ENCODE measurements at places on chromosomes 6 and 20.

DNA sequence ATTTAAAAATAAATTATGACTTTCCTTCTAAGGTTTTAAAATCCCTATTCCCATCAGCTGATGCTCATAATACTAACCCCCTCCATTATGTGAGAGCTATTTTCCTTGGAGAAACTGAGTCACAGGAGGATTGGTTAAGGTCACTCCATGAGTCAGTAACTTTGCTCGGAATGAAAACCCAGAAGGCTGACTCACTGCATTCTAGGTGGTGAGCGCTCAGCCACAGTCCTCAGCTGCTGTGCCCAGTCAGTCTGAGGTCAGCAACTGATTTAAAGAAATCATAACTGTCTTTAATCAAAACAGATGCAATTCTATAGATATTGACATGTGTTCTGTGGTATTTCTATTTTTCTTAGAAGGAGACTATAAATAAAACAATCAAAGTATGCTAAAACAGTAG is 359.2 kb downstream of the GJA1 start:
- no peak for DNase-seq

- no peak for DNase-seq
Observed at GRCh38 chr6:90158936-90159335, 137.7 kb downstream of the BACH2 start.

- no peak for DNase-seq
Observed at GRCh38 chr6:45555981-45556771, 178.4 kb upstream of the SUPT3H start.

GRCh38 chr20:47317127-47317895 is 39.2 kb downstream of the ZMYND8 start:
- peak; percentile 13 for DNase-seq
